ENCODE measurements at places on chromosomes 16 and 17.

GRCh38 chr17:3911271-3912053, 4.8 kb downstream of the P2RX1 start:
- no peak for DNase-seq

- DNase-seq = no peak
Measured at GRCh38 chr17:1967213-1967612, 57.9 kb downstream of the RTN4RL1 start.

DNA sequence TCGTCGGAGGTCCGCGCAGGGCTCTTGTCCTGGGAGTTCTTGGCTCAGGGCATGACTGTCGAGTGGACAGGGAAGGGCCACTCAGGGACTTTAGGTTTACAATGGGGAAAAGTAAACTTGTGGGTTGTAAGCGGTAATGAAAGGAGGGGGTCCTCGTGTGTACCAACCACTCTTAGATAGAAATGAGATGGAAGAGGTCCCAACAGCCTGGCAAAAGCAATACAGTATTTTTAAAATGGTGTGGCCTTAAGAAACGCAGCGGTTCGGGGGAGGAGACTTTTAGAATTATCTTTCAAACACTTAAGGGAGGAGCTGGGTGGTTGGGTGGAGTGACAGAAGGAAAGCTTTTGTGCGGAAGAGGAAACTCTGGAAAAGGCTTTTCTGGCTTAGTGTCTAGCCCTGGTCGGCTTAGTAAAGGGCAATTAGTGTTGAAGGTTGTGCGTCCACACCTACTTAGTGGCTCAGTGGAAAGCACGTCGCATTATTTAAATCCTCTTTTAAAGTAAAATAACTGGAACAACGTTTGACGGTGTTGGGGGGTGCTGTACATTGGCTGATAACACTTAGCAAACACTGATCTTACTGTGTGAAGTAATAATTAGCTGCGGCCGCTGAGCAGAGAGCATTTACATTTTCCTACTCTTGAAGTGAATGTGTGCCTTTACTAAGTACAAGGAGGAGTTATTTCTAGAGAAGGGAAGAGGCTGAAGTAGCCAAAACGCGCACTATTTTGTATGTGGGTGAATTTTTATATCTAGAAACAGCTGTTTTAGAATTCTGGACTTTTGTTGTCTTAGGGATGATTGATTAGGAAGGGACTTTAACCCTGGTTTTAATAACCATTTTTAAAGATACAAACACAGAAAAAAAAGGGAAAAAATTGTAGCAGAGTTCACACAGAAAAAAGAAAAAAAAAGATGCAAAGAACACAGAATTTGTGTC, 1.0 kb downstream of the WSB1 start:
- no peak for DNase-seq

DNA sequence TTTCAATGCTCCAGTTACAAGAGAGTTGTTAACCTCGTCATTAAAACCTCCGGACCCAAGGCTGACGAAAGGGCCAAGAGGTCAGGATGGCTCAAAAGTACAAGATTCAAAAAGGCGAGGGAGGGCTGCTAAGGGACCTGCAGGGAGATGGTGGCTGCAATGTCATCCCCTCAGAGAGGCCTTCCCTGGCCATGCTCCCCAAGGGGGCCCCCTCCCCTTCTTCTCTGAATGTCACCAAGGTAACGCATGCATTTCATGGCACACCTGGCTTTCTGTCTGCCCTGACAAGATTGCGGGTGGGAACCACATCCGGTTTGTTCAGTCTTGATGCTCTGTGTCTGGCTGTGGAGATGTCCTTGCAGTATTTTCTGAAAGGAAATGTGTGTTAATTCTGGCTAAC, 89.9 kb downstream of the C16orf78 start:
- DNase-seq = no peak

DNA sequence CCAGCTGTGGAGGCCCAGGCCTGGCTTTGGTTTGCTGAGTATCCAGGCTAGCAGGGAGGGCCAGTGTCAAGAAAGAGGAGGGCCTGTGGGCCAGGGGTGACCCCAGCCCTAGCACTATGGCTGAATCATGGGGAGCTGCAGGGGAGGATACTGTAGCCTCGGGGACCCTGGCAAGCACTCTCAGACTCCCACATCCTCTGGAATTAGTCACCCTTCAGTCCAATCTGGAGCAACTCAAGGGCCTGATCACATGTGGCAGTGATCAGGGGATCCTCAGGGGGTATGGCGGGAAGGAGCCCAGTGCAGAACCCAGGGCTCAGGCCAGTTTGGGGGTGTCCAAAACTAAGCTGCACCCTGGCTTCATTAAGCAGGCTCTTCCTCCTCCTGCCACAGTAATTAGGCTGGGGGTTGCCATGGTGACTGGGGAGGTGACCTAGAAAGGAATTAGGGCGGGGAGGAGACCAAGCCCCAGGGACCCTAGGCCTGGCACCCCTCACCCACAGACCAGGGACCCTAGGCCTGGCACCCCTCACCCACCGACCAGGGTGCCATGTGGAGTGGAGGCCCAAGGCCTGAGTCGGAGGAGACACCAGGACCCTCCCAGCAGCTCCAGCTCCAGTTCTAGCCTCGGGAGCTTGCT, 5.8 kb downstream of the NLGN2 start:
- no peak for DNase-seq

DNA sequence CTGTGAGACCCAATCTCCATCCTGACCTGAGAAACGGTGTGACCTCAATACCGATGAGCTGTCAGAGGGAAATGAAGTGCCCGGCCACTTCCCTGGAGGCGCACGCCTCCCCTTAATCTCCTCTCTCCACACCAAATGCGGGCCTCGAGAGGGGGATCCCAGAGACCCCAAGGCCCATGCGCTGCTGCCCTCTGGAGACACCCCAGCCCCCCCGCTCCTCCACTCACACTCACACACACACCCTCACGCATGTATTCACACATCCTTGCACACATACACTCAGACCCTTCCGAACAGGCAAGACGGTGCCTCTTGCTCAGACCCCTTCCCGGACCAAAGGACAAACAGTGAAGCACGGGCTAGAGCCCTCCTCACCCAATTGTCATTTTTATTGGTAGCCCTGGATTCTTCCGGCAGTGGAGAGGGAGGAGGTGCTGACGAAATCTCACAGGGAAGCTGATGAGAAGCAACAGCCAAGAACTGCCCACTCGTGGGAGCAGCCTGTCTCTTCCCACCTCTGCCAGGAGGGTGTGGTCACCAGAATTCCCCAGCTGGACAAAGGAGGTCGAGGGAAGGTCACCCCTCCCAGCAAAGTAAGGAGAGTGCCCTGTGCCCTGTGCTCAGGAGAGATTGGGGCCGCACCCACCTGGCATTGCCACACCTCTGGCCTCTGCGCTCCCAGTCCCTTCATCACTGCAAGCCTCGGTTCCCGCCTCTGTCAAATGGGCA, 136.0 kb upstream of the TNRC6C start:
- DNase-seq = no peak

DNA sequence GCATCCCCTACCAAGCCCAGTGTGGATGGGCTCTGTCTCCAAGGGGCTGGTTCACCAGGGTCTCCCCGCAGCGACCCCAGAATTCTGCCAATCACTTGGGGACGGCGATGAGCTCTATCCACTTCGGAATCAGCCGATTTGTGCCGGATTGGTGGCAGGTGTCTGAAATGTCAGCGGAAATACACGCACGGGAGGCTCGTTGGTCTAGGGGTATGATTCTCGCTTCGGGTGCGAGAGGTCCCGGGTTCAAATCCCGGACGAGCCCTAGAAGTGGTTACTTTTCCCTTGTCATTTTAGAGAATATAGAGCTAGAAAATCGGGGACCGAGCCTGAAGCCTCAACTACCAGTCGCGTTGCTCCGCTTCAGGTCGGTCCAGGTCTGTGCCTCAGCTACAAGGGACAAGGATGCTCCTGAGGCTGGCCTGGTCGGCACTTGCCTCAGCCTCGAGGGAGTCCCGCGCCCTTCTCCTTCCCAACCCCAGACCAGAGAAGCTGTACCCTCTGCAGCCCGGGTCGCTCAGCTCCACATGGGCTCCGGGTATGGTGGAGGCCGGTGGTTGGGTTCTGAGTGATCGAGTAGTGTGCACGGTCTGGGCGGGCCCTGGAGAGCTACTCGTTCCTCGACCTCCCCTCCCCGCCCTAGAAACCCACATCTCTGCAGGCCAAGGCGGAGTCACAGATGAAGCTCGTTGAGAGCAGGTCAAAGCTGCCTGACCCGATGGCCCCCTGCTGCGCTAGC, 16.0 kb upstream of the OR1F1 start:
- DNase-seq = no peak

Data from activated CD4-positive, CD25-positive, alpha-beta regulatory T cell (primary cell).